ENCODE measurements at places on chromosomes 13 and 19.

- no peak for DNase-seq
These were observed 6.3 kb downstream of the IFI30 start for GRCh38 chr19:18179957-18180356.

DNA sequence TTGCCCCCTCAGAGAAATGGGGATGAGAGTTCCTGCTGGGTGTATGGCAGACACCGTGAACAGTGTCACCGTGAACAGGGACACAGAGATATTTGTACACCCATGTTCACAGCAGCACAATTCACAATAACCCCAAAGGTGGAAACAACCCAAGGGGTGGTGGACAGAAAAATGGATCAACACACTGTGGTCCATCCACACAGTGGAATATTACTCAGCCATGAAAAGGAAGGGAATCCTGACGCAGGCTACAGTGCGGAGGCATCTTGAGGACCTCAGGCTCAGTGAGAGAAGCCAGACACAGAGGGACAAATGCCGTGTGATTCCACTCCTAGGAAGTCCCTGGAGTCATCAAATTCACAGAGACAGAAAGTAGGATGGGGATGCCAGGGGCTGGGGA is 7.6 kb upstream of the CELF5 start:
- DNase-seq, result no peak

DNA sequence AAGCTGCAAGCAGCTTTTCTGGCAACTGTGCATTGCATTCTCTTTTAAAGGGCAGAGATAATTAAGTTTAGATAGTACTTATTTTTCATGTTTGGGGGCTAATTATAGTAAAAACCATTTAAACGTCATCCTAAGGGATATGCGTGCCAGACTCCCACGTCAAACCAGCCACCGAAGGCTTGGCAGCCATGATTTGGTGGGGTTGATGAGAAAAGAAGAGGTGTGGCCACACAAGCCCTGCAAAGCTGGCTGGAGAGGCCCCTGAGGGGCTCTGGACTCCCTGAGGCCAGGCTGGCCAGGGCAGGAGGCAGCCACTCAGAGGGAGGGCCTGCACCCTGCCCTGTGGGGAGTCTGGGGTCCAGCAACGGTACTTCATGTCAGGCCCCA is 17.5 kb downstream of the PEPD start:
- DNase-seq, result no peak

DNA sequence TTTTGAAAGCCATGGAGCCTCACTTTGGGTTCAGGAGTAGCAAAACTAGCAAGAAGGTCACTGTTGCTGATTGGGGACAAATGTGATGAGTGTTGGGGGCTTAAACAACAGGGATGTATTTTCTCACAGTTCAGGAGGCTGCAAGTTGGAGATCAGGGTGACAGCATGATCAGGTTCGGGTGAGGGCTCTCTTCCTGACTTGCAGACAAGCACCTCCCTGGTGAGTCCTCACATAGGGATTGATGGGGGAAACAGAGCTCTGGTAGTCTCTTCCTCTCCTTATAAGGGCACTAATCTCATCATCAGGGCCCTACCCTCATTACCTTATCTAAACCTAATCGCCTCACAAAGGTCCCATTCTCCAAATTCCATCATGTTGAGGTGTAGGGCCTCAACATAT is 179.2 kb downstream of the TSHZ3 start:
- DNase-seq, result no peak

DNA sequence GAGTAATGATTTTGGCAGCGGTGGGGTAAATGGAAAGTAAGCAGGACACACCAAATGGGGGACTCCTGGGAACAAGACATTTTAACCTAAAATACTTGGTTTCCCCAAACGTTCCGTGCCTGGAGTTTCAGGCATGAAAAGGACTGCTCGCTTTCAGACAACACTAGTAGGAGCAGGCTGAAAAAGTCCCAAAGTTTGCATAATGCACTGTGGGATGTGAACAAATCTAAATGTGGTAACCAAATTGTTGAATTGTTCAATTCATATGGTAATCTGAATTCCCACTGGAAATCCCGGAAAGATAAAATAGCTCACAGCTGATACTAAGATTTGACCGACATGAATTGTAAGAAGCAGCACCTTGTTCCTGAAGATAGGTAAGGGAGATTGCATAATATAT is 467.2 kb upstream of the ARGLU1 start:
- no peak for DNase-seq

DNA sequence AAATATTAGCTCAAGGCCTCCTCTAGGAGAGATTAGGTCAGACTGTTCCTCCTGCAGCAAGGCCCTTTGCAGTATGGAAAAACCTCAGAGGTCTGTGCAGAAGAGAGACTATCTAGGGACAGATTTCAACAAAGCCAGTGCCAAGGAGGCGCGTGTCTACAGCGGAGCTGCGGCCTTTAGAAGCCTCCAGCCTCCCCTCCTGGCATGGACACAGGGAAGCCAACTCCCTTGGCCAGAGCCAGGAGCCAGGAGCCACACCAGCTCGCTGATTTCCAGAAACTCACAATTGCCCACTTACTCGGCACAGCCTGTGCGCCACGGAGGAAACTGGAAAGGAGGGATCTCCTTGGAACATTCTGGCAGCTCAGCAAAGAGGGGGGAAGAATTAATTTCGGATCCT is 63.4 kb downstream of the INSR start:
- DNase-seq, result no peak

GRCh38 chr13:84038001-84038400 is 155.7 kb upstream of the SLITRK1 start:
- no peak for DNase-seq

DNA sequence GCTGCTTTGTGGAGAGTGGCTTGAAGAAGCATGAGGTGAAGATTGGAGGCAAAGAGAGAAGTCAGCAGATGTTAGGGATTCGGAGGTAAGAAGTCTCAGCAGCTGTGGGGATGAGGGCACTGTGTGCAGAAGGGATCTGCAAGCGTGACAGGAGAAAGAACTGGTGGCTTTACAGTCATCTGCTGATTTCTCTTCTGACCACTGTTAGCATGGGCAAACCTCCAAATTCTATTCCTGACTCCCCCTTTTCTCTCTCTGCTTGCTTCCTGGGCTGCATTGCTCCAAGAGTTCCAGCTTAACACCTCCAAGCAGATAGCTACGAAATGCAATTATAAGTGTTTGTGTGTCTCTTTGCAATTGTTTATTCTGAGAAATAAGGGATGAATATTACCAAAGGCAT is 159.6 kb downstream of the GGACT start:
- no peak for DNase-seq

- DNase-seq, result no peak
These were observed 26.4 kb upstream of the ZNF181 start for GRCh38 chr19:34707661-34708060.

DNA sequence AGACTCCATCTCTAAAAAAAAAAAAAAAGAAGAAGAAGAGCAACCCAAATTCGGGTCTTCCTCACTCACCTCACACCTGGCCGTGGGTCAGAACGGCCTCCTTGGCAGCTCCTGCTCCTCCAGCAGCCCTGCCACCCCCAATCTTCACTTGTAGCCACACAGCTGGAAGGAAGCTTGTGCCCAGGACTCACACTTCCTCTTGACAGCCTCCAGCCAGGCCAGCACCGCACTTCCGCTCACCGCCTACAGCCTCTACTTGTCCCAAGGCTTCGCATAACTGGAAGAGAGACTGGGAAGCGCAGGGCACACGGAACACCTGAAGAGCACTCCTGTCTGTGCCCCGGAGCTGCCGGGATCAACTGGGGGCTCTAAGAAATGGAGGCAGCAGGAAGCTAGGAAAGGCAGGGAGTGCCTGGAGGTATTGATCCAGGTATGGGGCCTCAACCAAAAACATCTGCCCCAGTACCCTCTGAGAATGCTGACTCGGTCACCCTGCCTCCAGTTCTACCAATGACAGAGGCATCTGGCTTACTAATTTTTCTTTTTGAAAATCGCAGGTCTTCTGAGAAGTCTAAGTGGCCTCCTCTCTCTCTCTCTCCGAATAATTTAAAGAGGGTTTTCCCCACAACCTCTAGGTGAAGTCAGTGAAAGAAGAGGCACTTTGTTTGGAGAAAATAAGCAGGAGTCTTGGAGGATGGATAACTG is 31.1 kb upstream of the ATP12A start:
- DNase-seq, result no peak

DNA sequence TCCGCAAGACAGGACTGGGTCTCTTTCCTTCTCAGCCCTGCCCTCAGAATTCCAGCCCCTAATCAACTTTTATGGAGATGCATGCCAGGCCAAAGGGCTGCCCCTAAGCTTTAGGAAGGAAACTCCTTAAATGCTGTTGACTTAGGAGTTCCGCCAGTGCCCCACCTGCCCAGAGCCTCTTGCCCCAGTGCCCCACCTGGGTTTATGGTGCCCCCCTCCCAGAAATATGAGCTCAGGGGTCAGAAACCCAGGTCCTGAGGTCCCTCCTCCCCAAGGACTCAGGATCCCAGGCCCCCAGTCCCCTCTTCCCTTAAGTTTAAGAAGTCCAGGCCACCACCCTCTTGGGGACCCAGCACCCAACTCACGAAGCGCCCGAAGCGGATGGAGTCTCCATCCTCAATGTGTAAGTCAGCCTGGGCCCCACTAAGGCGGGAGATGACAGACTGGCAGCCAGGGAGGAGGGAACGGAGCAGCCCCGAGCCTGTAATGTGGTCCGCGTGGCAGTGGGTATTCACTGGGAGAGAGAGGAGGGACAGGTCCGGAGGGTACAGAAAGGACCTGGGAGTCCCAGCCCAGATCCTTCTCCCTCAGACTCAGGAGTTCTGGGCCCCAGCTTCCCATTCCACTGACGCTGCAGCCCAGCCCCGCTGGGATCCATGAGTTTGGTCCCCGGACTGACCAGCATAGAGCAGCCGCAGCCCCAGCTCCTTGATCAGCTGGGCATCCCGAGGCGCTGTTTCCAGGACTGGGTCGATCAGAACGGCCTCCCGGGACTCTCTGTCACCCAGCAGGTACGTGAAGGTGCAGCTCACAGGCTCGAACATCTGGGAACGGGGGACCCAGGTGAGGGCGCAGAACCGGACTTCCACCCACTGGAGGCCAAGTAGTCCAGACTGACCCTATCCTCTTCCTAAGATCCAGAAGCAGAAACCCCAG is 897 bp downstream of the ETHE1 start:
- DNase-seq, result no peak

Measured in inflammatory macrophage treated with lipopolysaccharide for 1 hour (primary cell).